ENCODE measurements at places on chromosomes 2 and 18. TPM values are rescaled to one million over a fixed set of nuclear protein-coding genes. Genes with fewer than 3 reads are reported as not detected.
A peak's percentile ranks its signal among the peaks of the same experiment; 100 is the strongest.

- DNase-seq, result peak; percentile 55
Observed at GRCh38 chr18:44725300-44726058, 44.8 kb downstream of the SETBP1 start.

- DNase-seq, result no peak
Observed at GRCh38 chr2:6812857-6813530, 52.7 kb downstream of the CMPK2 start.

DNA sequence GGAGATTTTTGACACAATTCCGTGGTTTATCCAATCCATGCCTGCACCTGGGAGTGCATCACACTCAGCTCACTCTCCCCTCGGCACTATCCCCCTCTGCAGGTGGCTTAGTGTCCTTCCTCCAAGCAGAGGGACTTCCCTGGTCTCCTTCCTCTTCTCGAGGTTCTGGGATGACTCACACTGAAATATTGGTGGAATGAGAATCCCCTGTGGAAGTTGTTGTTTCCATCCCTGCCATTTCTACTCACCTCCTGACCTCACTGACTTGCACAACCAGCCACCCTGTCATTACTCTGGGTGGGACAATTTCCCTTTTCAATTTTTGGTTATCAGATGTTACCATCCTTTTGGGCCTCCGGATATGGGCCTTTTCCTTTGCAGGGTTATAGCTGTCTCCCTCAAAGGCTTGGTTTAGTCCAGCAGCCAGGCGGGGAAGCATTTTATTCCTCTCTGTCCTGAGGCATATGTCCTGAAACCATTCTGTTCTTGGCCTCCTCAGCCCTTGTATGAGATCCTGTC, 59.9 kb downstream of the PTPRM start:
- peak; percentile 50 for DNase-seq

DNA sequence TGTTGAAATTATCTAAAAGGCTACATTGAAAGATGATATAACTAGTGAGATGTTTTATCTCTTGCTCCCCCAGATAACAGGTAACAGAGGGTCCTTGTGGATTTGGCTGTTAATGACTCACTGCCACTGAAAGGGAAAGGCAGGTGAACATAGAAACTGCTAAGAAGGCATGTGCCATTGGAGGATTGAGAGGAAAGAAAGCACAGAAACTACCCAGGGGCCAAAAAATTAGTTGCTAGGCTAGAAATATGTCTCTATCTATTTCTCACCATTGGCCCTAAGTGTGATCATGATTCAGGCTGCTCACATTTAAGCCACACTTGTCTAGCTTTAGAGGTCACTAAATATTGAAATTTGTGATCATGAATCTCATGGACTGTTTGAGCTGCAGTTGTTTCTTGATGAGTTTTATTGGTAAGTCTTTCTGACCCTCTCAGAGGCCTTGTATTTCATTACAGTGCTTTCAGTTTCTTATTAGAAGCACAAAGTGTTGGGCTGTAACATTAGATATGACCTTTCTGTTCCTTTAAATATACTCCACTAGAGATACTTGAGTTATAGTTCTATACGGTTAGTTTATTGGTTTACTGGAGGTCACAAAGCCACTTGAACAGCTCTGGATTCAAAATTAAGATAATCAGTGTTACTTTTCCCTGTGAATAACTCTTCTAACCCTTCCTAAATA, 26.2 kb downstream of the NAB1 start:
- DNase-seq, result no peak

- no peak for DNase-seq
Observed at GRCh38 chr2:19238440-19239060, 119.9 kb downstream of the OSR1 start.

The SPRED2 gene
- 8.6 TPM for total RNA-seq

GRCh38 chr2:235666213-235666781, 172.5 kb downstream of the AGAP1 start:
- peak; percentile 85 for DNase-seq

Measured in LHCN-M2 (cell line).